ENCODE measurements at places on chromosomes 16 and 17. TPM values are rescaled to one million over a fixed set of nuclear protein-coding genes. Genes with fewer than 3 reads are reported as not detected.

The LRRC75A gene
- total RNA-seq, result 3.4 TPM

The FADS6 gene
- total RNA-seq, result not detected

The RAP1GAP2 gene
- total RNA-seq, result 13.4 TPM

The STX8 gene
- total RNA-seq, result 58.2 TPM

The CACNG1 gene
- not detected for total RNA-seq

The EPOP gene
- total RNA-seq, result 0.97 TPM

The C17orf78 gene
- total RNA-seq, result not detected

The BAHCC1 gene
- total RNA-seq, result 0.12 TPM

The CA4 gene
- total RNA-seq, result not detected

The SF3B3 gene
- 278 TPM for total RNA-seq

The PRSS22 gene
- total RNA-seq, result not detected

The CDH11 gene
- not detected for total RNA-seq

The MT1X gene
- total RNA-seq, result 17.2 TPM

The SRL gene
- not detected for total RNA-seq

The SBK1 gene
- 1.3 TPM for total RNA-seq

The GRAPL gene
- 188 TPM for total RNA-seq

The KRTAP4-6 gene
- total RNA-seq, result not detected

The TEKT1 gene
- total RNA-seq, result not detected

The TPSG1 gene
- total RNA-seq, result not detected

The PDIA2 gene
- total RNA-seq, result not detected

The TSEN54 gene
- 29.7 TPM for total RNA-seq

The EVPLL gene
- not detected for total RNA-seq

The CCL4 gene
- 8.8 TPM for total RNA-seq

The KRT39 gene
- total RNA-seq, result not detected
